Large intestine (tissue), 12 donors: ENCODE measurements at places on chromosomes 6 and 20. TPM values are rescaled to one million over a fixed set of nuclear protein-coding genes. Genes with fewer than 3 reads are reported as not detected.

DNA sequence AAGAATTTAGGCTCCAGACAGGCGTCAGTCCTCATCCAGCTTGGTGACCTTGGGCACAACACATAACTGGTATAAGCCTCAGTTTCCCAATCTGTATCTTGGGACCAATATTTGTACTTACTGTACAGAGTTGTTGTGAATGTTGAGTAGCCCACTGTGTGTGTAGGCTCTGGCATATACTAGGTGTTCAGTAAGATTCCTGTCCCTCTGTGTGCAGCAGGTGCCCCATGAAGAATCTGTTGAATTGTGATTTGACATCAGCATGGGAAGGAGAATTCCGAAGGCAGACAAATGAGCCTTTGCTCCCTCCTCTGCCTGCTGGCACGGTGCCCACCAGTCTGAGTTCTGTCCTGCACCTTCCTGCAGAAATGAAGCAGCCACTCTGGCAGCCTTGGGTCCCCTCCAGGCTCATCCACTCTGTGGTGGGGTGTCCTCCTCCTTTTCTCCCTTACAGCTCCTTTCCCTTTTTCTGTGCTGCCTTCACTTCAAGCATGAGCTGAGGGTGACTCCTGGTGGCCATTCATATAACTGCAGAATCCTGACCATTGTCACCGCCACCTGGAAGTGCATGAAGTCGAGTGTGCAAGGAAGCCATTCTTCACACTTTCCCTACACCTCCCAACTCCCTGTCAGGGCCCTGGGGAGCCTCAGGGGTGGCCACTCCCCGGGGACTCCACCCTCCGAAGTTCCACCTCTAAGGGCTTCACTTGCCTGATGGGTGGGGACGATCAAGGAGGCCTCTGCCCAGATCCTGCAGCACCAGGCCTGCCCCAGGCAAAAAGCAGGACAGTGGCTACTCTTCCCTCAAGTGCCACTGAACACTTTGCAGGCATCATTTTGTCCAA is 48.2 kb downstream of the MRPL14 start:
- no peak overlapping the region for H3K27ac ChIP-seq
- H3K27me3 ChIP-seq = no peaks in the 10 kb centered on the region
- H3K4me1 ChIP-seq = peaks cover 31% of the 10 kb centered on the region
- peak; percentile 81 for DNase-seq

DNA sequence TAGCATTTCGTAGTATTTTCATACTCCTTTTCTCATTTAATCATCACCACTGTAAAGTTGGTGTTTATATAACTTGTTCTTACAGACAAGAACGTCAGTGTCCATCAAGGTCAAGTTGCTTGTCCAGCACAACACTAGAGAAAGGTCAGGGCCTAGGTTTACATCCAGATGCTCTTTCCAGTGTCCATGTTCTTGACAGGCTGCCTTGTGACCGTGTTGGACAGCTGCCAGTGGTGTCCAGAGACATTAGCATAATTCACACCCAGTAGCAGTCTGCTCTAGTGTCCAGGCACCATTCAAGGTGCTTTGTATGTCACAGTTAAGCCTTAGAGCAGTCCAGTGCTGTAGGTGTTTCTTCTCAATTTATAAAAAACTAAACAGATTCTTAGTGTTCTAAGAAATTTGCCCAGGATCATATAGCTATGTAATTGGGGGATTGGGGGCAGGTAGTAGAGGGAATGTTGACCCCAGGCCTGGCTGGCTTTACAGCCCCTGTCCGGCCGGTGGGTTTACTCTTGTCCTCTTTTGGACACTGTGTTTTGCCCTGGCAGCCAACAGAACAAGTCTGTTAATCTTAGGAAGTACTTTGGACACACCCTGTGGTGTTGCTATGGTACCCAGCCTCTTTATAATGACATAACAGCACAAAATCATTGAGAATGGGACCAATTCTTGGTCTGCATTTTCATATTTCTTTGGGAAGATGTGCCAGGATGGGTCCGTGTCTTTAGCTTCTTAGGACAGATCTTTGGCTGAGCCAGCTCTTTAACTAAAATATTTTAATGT is 8.0 kb downstream of the STK35 start:
- no peak overlapping the region for H3K4me3 ChIP-seq
- no peak for DNase-seq
- peaks cover 45% of the 10 kb centered on the region for H3K36me3 ChIP-seq

GRCh38 chr20:23928788-23929187 is 49.2 kb upstream of the CST5 start:
- no peak for DNase-seq
- H3K4me3 ChIP-seq = no peak overlapping the region
- H3K27ac ChIP-seq = no peak overlapping the region
- peaks cover 3% of the 10 kb centered on the region for H3K27me3 ChIP-seq
- H3K4me1 ChIP-seq = no peaks in the 10 kb centered on the region

GRCh38 chr6:5584078-5584482 is 322.8 kb downstream of the FARS2 start:
- no peaks in the 10 kb centered on the region for H3K27me3 ChIP-seq
- no peaks in the 10 kb centered on the region for H3K36me3 ChIP-seq
- H3K4me3 ChIP-seq = no peak overlapping the region
- DNase-seq = no peak
- H3K27ac ChIP-seq = no peak overlapping the region

GRCh38 chr20:24684956-24685691 is 215.7 kb downstream of the SYNDIG1 start:
- no peak overlapping the region for H3K4me3 ChIP-seq
- no peaks in the 10 kb centered on the region for H3K27me3 ChIP-seq
- no peak for DNase-seq
- no peaks in the 10 kb centered on the region for H3K36me3 ChIP-seq

GRCh38 chr6:73690056-73690455 is 5.9 kb upstream of the CD109 start:
- no peaks in the 10 kb centered on the region for H3K36me3 ChIP-seq
- DNase-seq = no peak
- no peak overlapping the region for H3K4me3 ChIP-seq
- H3K27ac ChIP-seq = no peak overlapping the region
- no peaks in the 10 kb centered on the region for H3K4me1 ChIP-seq

GRCh38 chr6:32050562-32050961 is 12.3 kb downstream of the CYP21A2 start:
- H3K36me3 ChIP-seq = no peaks in the 10 kb centered on the region
- no peaks in the 10 kb centered on the region for H3K27me3 ChIP-seq
- peaks cover 22% of the 10 kb centered on the region for H3K4me1 ChIP-seq
- no peak for DNase-seq
- no peak overlapping the region for H3K27ac ChIP-seq

- H3K27ac ChIP-seq = no peak overlapping the region
- no peak overlapping the region for H3K4me3 ChIP-seq
- peaks cover 22% of the 10 kb centered on the region for H3K4me1 ChIP-seq
- no peaks in the 10 kb centered on the region for H3K27me3 ChIP-seq
Measured at GRCh38 chr20:41054847-41055230, 26.2 kb downstream of the TOP1 start.

DNA sequence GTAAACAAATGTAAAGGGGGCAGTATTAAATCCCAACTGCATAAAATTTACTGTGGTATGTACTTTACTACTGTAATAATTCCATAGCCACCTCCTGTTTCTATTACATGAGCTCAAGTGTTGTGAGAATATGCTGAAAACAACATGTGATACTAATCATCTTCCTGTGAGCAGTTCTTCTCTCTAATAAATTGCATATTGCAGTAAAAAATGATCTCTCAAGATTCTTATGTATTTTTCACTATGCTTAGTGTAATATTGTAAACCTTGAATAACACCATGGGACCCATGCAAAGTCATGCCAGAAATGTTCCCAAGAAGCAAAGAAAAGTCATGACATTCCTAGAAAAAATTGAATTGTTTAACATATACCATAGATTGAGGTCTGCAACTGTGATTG is 133.0 kb upstream of the ATXN1 start:
- no peaks in the 10 kb centered on the region for H3K36me3 ChIP-seq
- H3K27me3 ChIP-seq = no peaks in the 10 kb centered on the region
- H3K4me1 ChIP-seq = no peaks in the 10 kb centered on the region
- H3K27ac ChIP-seq = no peak overlapping the region

DNA sequence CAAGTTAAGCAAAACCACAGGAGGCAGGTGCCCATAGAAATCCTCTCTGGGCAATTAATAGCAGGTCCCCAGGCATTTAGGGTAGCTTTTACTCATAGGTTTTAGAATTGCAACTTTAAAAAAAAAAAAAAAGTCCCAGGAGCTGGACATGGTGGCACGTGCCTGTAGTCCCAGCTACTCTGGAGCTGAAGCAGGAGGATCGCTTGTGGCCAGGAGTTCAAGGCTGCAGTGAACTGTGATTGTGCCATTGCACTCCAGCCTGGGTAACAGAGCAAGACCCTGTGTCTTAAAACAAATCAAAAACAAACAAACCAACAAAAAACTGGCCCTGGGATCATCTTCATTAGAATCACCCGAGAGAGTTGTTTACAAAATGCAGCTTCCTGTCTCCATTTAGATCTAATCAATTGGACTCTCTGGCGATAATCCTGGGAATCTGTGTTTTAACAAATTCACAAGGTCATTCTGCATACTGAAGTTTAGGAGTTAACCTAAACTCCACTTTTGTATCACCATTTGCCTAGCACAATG is 131.8 kb upstream of the AKAP12 start:
- no peak for DNase-seq
- no peaks in the 10 kb centered on the region for H3K36me3 ChIP-seq
- no peak overlapping the region for H3K4me3 ChIP-seq
- H3K27ac ChIP-seq = no peak overlapping the region
- H3K27me3 ChIP-seq = no peaks in the 10 kb centered on the region
- no peaks in the 10 kb centered on the region for H3K4me1 ChIP-seq

DNA sequence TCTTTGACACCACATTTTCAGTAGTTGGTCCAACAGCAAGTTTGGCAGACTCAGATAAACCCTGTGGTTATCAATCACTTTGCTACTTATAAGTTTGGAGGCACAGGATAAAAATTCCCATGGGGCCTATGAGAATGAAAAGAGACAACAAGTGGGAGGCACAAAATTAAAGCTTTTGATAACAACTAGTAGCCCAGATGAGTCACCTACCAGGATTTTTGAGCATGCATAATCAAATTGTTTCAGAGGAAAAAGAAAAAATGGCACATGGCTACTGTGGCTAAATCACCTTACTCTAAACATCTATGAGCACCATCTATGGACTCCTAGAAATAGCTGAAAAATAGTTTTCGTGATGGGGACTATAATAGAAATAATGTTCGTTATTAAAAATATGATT is 40.8 kb upstream of the BMP5 start:
- no peaks in the 10 kb centered on the region for H3K36me3 ChIP-seq
- DNase-seq = no peak
- no peak overlapping the region for H3K27ac ChIP-seq
- no peaks in the 10 kb centered on the region for H3K27me3 ChIP-seq
- no peaks in the 10 kb centered on the region for H3K4me1 ChIP-seq

DNA sequence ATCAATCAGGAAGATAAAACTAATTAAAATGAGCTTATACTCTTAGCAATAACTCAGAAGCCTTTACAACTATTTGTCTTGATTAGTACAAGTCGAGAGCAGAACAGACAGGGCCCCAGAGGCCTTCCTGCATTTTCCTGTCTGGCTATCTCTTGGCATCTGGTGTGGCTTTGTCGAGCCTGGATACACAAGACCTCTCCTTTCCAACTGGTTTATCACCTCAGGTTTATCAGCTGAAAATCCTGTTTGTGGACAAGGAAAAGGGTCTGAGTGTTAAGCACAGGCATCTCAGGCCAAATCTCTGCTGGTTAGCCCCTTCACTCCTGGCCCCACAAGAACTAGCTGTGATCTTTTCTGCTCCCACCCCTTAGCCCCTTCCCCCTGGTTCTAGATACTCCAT is 32.6 kb downstream of the BAK1 start:
- H3K27me3 ChIP-seq = no peaks in the 10 kb centered on the region
- no peak overlapping the region for H3K4me3 ChIP-seq
- no peak for DNase-seq
- H3K36me3 ChIP-seq = no peaks in the 10 kb centered on the region

GRCh38 chr6:110432285-110432900 is 17.0 kb upstream of the DDO start:
- DNase-seq = no peak
- no peak overlapping the region for H3K4me3 ChIP-seq
- no peaks in the 10 kb centered on the region for H3K36me3 ChIP-seq

- H3K27ac ChIP-seq = no peak overlapping the region
- H3K4me1 ChIP-seq = no peaks in the 10 kb centered on the region
- no peaks in the 10 kb centered on the region for H3K27me3 ChIP-seq
- DNase-seq = no peak
Measured at GRCh38 chr6:17847203-17847760, 140.2 kb downstream of the KIF13A start.

GRCh38 chr6:141443668-141444289 is 688.9 kb upstream of the GJE1 start:
- H3K4me3 ChIP-seq = no peak overlapping the region
- H3K27ac ChIP-seq = no peak overlapping the region
- H3K27me3 ChIP-seq = no peaks in the 10 kb centered on the region
- H3K4me1 ChIP-seq = no peaks in the 10 kb centered on the region

DNA sequence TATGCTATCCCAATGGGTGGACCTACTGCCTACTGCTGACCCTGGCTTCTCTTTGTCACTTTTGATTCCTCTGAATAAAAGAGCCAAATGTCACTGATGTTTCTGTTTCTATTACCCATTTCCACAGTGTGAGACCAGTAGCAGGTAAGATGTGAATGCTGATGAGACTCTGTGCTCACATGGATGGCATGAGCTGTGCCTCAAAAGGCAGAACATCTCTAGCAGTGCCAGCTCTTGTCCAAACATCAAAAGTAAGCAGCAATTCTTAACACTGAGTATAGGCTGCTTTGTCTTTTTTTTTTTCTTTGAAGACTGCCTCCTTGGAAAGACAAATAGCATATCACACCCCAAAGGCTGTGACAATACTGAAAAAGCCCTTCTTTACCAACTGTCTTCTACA is 459.2 kb upstream of the RUNX2 start:
- H3K36me3 ChIP-seq = no peaks in the 10 kb centered on the region
- no peaks in the 10 kb centered on the region for H3K27me3 ChIP-seq
- H3K4me1 ChIP-seq = peaks cover 13% of the 10 kb centered on the region
- H3K4me3 ChIP-seq = no peak overlapping the region

GRCh38 chr6:74557236-74557635 is 648.6 kb downstream of the COL12A1 start:
- H3K27me3 ChIP-seq = no peaks in the 10 kb centered on the region
- no peak for DNase-seq
- H3K4me1 ChIP-seq = no peaks in the 10 kb centered on the region
- no peak overlapping the region for H3K4me3 ChIP-seq
- no peaks in the 10 kb centered on the region for H3K36me3 ChIP-seq
- no peak overlapping the region for H3K27ac ChIP-seq

DNA sequence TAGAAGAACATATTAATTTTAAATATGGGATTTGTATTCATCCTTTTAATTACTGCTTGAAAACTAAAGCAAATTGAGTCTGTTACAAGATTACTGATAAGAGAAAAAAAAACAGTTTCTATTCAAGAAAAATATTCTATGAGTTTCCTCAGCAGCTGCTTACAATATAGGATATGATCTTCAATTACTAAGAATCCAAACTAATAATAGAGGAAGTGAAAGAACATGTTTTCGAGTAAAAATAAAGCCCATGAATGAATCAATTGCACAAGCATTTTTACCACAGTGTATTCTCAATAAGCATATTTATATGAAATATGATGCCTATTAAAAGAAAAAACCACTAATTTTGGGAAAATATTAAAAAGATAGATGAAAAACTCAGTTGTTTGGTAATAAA is 63.4 kb downstream of the AHI1 start:
- H3K27ac ChIP-seq = no peak overlapping the region
- no peaks in the 10 kb centered on the region for H3K27me3 ChIP-seq
- H3K4me1 ChIP-seq = no peaks in the 10 kb centered on the region

- no peaks in the 10 kb centered on the region for H3K27me3 ChIP-seq
- no peak for DNase-seq
- H3K4me1 ChIP-seq = peaks cover 8% of the 10 kb centered on the region
Measured at GRCh38 chr6:132814716-132815570, 574 bp downstream of the RPS12 start.

GRCh38 chr6:120894077-120894476 is 440.2 kb downstream of the TBC1D32 start:
- no peaks in the 10 kb centered on the region for H3K4me1 ChIP-seq
- H3K36me3 ChIP-seq = no peaks in the 10 kb centered on the region

The FOXF2 gene
- 25.0 TPM for polyA plus RNA-seq

The MYT1 gene
- 2.6 TPM for polyA plus RNA-seq

The IDH3B gene
- polyA plus RNA-seq = 124 TPM

The B4GALT5 gene
- polyA plus RNA-seq = 51.2 TPM
